ENCODE measurements at places on chromosomes 5 and 9.

- no peak for ATAC-seq
Measured at GRCh38 chr5:7873216-7873615, 4.3 kb downstream of the MTRR start.

- peak; percentile 60 for ATAC-seq
Measured at GRCh38 chr9:16368237-16369087, 502.0 kb downstream of the BNC2 start.

DNA sequence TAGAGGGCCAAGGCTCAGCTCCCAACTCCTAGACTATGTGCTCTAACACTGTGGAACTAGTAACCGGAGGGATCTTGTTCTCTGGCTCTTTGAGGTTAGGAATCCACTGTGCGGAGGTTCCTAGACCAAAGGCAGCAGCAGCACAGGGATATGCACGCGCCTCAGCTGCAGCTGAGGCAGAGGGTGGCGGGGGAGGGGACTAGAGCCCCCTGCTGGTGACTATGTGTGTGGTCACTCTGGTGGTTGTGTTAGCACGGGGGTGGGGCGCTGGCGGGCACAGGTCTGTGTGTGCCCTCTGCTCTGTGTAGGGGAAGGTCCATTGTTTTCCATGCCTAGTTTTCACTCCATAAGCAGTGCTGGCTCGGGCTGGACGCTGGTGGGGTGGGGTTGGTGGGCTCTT is 458.0 kb upstream of the IZUMO3 start:
- ATAC-seq = no peak

GRCh38 chr5:156951359-156951758 is 11.7 kb downstream of the TIMD4 start:
- no peak for ATAC-seq

GRCh38 chr5:20554001-20554400 is 566.0 kb upstream of the CDH18 start:
- ATAC-seq = no peak

- peak; percentile 35 for ATAC-seq
Measured at GRCh38 chr5:79612667-79613198, 492 bp downstream of the TENT2 start.

DNA sequence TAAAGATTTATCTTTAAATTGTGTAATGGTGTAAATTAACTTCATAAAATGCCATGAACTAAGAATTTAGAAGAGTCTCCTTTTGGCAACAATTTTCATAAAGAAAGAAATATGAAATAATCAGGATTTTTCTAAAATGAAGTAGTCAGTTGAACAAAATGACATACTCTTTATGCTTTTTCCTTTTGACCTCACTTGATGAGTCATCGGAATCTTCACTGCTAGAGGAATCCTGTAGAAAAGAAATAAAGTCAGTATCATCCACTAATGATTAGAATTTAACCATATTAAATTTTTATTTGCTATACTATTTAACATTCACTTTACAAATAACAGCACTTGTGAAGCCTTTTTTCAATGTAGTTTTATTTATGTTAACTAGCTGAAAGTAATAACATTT is 26.1 kb downstream of the CHD1 start:
- peak; percentile 59 for ATAC-seq

- peak; percentile 77 for ATAC-seq
Measured at GRCh38 chr5:109630093-109630492, 59.6 kb upstream of the MAN2A1 start.

- ATAC-seq = peak; percentile 91
Measured at GRCh38 chr5:170151097-170151831, 45.6 kb downstream of the FOXI1 start.

- ATAC-seq = no peak
Measured at GRCh38 chr9:21506626-21507482, 24.7 kb upstream of the IFNE start.

- no peak for ATAC-seq
Measured at GRCh38 chr5:21823076-21823574, 1030.0 kb downstream of the CDH12 start.

DNA sequence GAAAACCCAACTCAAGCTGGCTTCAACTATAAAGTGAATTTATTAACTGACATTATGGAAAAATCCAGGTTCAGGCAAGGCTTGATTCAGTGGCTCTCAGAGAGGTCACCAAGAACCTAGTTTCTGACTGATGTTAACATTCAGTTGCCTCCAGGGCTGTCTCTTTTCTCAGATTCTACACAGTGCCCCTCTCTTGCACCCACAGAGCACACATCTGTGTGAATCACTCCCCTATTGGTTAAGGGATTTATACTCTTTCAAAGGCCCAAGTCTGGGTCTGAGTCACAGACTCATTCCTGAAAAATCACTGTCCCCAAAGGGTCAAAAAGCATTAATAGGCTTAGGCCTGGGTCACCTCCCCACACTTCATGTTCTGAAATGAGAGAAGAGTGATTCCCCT is 6.2 kb upstream of the HAVCR2 start:
- ATAC-seq = no peak

DNA sequence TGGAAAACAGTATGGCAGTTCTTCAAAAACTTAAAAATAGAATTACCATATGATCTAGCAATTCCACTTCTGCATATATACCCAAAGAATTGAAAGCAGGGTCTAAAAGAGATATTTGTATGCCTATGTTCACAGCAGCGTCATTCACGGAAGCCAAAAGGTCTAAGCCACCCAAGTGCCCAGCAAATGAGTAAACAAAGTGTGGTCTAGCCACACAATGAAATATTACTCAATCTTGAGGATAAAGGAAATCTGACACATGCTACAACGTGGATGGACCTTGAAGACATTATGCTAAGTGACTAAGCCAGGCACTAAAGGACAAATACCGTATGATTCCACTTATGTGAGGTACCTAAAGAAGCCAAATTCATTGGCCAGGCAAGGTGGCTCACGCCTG is 11.1 kb upstream of the MED27 start:
- ATAC-seq = no peak

- no peak for ATAC-seq
Measured at GRCh38 chr9:126421567-126422428, 95.2 kb downstream of the MVB12B start.

GRCh38 chr5:33792559-33792958 is 99.2 kb downstream of the ADAMTS12 start:
- ATAC-seq = no peak

DNA sequence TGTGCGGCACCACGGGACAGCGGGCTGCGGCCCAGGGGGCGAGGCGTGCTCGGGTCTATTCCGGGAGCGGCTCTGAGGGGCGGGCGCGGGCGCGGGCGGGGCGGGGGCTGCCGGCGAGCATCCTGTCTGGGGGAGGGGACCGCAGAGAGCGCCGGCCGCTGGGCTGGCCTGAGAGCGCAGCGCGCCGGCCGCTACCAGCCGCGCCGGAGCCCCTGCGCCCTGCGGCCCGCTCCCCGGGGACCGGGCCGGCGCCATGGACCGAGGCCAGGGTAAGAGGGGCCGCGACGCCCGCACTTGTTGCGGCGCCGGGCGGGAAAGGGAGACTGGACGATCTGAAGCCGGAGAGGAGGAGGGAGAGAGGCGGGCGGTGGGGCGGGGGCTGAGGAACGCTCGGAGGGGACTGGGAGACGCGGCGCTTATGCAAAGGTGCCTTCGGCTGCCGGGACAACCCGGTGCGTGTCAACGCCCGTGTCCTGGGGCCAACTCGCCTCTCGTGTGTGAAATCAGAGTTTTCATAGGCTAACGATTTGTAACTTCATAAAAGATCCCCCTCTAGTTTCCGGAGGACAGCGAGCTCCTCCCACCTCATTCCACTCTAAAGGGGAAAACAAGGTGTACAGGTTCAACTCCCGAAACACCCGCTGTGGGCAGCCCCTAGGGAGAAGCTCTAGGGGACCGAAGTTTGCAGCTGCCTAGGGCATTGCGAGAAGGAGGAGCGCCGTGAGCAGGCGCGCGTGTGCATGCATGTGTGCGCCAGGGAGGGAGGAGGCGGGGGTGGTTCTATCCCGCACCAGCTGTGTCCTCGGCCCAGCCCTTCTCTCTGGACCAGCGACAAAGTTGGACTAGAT is at the start of gene AFAP1L1:
Gene AFAP1L1 (plus strand): TSS at position 144 of the 848 bp plus-strand sequence. CDS start 110 bp downstream, at position 254.
- peak; percentile 92 for ATAC-seq

DNA sequence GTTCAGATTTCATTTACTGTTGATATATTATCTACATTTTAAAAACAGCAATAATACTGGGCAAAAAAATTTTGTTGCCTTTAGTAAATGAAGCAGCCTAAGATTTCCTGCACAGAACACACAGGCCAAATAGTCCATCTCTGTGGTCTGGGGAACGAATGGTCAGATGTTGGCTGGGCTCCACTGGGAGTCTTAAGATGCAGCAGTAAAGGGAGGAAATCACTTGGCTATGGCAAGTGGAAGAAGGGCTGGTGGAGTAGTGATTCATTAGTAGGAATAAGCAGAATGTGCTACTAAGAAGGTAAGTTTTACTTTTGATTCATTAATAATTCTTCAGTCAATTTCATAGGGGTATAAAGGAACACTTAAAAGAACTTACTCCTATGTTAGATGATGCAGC is 91.1 kb upstream of the ARRDC3 start:
- no peak for ATAC-seq

DNA sequence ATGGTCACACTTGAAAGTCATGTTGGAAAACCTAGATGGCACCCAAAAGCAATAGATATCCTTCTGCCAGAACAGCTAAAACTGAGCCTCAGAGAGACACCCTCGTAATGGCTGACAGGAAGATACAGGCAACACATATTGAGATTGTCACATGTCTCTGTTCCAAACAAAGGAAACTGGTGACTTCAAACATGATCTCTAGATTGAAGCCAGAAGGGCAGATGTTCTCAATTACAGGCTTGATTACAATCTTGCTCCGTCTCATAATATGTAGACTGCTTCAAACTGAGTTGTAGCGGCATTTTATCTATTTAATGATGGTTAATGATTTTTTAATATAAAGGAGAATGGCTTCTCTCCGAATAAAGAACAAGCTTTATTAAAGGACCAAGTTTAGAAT is 774.3 kb downstream of the KCTD16 start:
- ATAC-seq = peak; percentile 32

GRCh38 chr9:15606643-15607472 is 54.0 kb downstream of the CCDC171 start:
- ATAC-seq = peak; percentile 76

- ATAC-seq = no peak
Measured at GRCh38 chr5:83767409-83767992, 46.8 kb upstream of the HAPLN1 start.

DNA sequence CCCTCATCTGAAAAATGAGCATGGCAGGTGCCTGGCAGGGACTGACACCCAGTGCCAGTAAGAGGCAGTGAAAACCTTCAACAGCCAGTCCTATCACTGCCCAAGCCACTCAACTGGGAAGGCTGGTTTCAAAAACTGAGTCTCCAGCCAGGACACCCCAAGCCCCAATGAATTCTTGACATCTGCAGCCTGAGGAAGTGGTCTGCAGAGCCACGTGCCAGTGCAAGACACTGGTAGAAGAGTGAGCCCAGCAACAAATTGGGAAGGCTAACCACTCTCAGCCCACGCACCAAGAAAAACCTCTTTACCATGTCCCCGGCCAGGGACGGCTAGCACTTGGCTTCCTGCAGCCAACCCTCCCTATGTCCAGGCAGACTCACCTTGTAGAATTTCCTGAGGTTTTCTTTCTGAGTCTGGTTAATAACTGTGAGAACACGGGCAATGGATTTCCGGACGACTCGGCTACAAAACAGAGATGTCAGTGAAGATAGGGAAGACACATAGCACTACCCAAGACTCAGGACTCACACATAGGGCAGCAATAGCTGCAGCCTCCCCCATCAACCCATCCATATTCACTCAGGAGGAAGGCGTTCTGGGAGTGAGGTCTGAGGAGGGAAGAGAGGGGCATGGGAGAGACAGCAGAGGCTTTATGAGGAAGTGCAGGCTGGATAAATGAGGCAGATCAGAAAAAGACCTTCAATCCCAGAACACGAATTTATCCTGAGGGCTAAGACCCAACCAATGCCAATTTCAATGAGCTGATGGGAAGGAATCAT is 1.8 kb downstream of the RPL35 start:
- ATAC-seq = no peak

DNA sequence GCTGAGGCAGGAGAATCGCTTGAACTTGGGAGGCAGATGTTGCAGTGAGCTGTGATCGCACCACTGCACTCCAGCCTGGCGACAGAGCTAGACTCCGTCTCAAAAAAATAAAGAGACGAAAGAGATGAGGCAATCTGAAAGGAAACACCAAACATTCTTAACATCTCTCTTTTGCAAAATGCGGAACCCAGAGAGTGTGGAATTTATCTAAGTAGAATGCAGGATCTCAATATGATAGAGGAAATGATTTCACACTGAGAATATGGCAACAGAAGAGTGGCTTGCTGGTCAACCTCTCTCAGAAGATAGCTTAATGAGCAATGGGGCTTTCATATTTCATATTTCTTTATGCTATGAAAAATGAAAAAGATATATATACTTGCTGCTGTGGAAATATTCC is 33.4 kb upstream of the PCA3 start:
- ATAC-seq = no peak

- ATAC-seq = peak; percentile 70
Measured at GRCh38 chr5:104431981-104432380, 869.4 kb upstream of the NUDT12 start.

GRCh38 chr9:33852216-33852826 is 35.4 kb downstream of the UBE2R2 start:
- peak; percentile 75 for ATAC-seq

DNA sequence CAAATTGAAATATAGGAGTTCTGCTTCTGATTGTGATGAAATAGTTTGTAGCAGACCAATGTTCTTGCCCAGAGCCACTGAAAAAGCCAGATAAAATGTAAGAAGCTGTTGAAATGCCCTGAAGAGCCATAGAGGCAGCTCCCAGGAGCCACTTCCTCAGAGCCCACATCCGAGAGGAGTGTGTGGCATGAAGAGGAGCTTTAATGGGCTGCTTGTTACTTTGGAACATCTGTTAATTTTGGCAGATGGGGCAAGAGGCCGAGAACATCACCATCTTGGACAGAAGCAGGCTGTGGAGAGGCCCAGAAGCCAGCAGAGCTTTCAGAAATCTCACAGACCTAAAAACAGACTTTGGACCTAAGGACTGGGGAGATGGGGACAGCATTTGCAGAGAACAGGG is 370.8 kb downstream of the GADD45G start:
- no peak for ATAC-seq

DNA sequence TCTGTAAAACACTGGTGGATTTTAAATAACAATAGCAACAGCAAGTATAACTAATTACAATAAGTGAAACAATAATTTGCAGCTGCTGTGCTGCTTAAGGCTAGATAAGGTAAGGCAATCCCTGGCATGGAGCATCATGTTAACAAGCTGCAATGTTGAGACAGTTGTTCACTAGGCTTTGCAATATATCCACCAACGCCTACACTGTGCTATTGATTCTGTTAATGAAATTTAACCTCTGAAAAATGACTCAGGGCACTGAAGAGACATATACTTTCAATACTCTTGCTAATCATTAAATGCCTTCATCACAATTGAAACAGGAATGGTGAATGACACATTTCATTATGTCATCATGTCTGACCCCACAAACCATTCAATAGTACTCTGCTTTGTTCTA is 255.0 kb downstream of the EFNA5 start:
- ATAC-seq = no peak

GRCh38 chr5:133065471-133065870 is 13.7 kb downstream of the HSPA4 start:
- no peak for ATAC-seq

DNA sequence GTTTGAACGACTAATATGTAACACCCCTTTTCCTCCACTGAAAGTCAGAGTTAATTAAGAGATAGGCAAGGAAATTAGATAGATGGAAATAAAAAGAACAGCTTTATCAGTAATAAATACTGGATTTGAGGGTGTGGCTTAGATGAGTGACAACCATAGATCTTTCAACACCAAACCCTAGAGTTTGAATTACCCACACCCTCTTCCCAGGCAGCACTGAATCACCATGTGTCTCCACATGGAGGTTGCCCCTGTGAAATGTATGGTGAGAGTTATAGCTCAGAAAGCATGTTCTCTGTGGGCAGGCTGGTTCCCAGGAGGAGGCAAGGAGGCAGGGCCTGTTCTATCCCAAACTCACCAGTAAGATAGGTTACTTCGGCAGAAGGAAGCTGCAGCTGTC is 69.7 kb downstream of the TMEM174 start:
- no peak for ATAC-seq
